ENCODE measurements at places on chromosomes 5 and 9.

DNA sequence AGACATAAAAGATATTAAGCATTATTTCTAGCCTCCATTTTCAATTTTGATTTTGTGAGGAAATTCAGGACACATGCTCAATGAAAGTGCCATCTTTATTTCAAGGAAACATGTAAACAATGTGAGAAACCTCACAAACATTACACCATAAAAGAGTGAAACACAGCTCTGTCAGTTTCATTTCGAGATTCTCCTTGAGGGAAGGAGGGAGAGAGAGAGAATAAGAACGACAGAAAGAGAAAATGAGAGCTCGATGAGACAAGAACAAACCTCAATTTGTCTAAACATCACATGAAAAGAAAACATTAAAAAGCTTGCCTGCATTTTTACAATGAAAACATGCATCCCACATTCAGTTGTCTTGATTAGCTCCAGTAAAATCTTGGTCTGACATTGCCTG lies 553.5 kb upstream of the MEF2C start:
- DNase-seq = no peak

- DNase-seq = no peak
Observed at GRCh38 chr5:157772127-157772526, 28.6 kb downstream of the LSM11 start.

GRCh38 chr5:111953351-111954127 lies 196.5 kb upstream of the NREP start:
- no peak for DNase-seq

- DNase-seq = no peak
Observed at GRCh38 chr9:113152699-113153098, 1.9 kb downstream of the SLC31A2 start.

- DNase-seq = no peak
Observed at GRCh38 chr9:15421532-15421931, 1.1 kb upstream of the SNAPC3 start.

DNA sequence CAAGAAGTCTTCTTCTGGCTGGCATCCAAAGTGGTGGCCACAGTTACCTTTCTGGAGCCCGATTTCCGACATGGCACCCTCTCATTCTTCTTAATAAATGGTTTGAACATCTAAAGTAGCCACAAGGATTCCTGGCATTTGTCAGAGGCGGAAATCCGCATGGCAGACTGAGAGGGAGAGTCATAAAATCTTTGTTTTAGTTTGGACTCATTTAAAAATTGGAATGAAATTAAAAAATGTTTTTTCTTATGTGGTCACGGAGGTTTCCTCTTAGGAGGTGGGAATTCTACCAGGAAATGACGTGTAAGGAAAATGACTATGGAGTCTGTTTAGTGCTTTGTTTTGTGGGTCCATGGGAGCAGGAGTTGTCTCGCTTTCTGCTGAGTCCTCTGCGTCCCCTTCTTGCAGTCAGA lies 133.0 kb upstream of the PTCH1 start:
- no peak for DNase-seq

- DNase-seq = no peak
Observed at GRCh38 chr5:136053336-136054141, 24.8 kb downstream of the TGFBI start.

DNA sequence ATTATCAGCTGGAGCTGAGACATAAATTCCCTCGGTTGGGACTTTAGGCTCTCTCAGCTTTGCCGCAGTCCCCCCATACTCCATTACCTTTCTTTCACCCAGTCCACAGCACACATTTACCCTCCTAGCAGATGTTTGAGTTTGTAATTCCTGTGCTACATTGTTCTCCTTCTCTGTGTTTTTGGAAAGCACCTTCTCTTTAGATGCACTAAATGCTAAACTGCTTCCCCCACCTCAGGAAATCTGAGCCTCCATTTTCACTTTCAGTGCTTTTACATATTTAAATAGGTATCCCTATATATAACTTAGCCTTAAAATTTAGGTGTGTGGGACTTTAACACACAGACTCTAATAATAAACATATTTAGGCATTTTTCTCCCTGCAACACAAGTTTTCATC lies 356.9 kb downstream of the NFIB start:
- DNase-seq = no peak

GRCh38 chr5:61159070-61159469 lies 3.2 kb downstream of the SMIM15 start:
- DNase-seq = no peak

GRCh38 chr9:109802491-109802890 lies 22.5 kb downstream of the PALM2AKAP2 start:
- DNase-seq = no peak

- peak; percentile 85 for DNase-seq
Observed at GRCh38 chr9:85425153-85425611, 316.6 kb downstream of the AGTPBP1 start.

DNA sequence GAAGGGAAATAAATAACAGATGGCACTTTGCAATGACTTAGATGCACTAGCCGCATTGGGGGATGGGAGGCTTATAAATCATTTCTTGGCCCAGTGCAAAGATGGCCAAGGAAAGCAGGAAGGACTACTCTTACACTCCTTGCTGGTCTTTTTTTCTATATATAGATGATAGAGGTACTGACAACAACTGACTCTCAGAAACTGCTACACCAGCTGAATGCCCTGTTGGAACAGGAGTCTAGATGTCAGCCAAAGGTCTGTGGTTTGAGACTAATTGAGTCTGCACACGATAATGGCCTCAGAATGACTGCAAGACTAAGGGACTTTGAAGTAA lies 1.7 kb downstream of the CCNG1 start:
- no peak for DNase-seq

DNA sequence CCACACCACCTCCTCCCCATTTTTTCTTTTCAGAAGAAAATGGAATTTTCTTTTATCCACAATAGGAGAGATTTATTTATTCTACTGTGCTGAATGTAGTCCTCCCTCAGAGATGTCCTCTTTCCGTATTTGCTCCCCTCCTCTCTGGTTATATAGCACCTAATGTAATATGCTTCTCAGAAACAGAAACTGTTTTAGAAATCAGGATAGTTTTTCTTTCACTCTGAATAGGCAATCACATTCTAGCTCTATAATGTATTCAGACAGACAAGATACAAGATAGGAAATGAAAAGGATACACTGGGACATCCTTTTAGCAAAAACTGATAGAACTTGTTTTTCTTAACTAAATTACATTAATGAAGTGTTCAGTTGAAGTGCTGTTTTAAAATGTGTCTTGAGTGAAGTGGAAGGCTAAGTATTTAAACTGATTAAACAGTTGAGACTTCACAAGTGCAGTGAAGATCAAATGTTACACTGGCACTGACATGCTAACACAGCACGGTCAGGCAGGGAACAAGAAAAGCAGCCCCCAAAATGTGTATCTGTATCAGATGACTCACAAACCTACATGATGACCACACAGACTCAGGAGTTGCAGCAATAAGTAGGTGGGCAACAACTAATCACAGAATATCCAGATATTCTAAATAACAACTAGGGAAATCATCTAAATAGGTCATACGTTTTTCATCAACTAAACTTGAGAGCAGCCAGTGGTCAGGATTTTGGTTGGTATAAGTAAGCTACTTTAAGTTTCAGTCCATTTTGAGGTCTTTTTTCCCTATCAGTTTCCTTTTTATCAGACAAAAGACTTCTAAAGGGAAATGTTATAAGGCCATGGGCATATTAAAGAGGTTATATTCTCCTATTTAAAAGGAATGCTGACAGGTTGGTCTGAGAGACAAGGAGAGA lies 260.4 kb downstream of the MLLT3 start:
- DNase-seq = no peak

- no peak for DNase-seq
Observed at GRCh38 chr5:100519075-100519474, 16.1 kb upstream of the FAM174A start.

DNA sequence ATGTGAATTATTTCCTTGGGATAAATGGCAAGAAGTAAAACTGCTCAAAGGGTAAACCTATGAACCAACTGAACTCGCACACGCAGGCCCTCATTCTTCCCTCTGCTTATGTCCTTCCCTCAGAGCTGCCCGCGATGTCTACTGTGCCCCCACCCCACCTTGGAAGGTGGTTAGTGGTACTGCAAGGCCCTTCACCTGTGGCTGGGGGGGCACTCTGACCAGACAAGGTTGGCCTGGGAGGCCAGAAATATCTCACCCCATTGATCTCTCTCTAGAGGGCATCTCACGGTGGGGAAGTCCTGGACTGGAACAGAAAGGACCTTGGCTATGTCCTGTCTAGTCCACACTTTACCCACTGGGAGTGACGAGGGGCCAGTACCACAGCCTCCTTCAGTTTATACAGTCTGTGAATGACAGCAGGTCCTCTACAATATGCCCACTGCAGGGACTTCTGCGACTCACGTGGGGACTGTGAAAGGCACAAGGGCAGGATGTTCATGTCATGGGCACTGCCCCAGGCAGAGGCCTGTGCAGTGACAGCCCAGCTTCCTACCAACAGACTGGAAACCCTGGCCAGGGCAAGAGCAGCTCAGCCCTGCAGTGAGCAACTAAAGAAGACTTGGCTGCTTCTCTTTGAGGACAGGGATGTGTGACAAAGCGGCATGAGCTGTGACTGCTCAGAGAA lies 56.8 kb upstream of the SYNPO start:
- DNase-seq = no peak

DNA sequence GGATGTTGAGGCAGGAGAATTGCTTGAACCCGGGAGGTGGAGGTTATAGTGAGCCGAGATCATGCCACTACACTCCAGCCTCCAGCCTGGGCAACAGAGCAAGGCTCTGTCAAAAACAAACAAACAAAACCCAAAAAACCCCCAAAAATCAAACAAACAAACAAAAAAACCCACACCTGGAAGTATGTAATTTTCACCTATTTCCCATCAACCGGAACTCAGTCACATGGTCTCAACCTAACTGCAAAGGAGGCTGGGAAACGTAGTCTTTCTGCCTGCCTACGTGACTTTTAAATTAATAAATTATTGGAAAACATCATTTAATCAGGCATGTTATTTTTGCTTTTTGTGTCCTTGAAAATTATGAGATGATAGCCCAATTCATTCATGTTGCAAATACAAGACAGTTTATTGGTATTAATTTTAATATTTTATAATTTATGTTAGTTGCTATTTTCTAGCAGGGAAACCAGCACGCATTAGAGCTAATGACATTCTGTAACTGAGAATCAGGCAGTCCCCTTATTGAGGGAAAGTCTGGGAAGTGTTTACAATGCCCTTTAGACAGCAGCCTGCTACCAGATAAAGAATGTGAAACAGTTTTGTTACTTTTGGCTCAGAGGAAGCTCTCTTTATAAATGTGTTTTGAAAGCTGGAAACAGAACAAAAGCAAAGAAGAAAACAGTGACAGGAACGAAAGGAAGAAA lies 110.3 kb downstream of the NXNL2 start:
- DNase-seq = no peak

- no peak for DNase-seq
Observed at GRCh38 chr5:178107756-178108310, 5.5 kb upstream of the N4BP3 start.

DNA sequence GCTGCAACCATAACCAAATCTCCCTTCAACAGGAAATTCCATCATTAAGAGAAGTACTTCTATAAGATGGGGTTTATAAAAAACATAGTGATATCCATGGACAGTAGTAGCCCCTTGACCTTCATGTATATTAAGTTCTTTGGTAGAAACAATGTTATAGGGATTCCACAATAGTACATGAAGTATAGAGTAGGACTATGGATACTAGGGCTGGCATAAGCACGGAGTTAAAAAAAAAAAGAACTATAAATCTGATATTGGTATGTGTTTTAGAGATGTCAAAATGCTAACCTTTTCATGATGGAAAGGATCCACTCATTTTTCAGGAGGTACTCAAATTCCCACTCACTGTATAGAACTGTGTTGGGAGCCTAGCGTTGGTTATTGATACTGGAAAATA lies 337.6 kb downstream of the FGF10 start:
- no peak for DNase-seq

GRCh38 chr9:89633404-89633803 lies 28.6 kb downstream of the GADD45G start:
- DNase-seq = no peak

Data from endothelial cell (in vitro differentiated cells).